ENCODE measurements at places on chromosomes 6 and 20.

- no peak for DNase-seq
These were observed 69.2 kb upstream of the SIRPA start for GRCh38 chr20:1825938-1826445.

- DNase-seq, result no peak
These were observed 136.7 kb upstream of the EEF1E1 start for GRCh38 chr6:8238773-8239683.

DNA sequence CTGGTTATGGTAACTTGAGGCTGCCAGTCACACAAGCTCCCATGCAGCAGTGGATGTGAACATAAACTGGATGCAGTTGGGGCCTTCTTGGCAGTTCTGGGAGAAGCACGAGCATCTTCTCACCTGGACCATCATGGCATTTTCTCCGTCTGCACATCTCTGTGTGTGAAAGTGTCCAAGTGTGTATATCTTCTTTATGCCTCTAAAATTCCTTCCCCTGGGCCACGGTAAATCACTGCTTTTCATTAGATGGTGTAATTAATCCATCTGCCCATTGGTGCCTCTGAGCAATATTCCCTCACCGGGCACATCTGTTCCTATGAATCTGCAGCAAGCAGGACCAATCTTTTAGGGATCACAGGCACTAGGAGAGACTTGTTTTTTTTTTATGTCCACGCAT, 138.0 kb downstream of the MAP3K7 start:
- no peak for DNase-seq

DNA sequence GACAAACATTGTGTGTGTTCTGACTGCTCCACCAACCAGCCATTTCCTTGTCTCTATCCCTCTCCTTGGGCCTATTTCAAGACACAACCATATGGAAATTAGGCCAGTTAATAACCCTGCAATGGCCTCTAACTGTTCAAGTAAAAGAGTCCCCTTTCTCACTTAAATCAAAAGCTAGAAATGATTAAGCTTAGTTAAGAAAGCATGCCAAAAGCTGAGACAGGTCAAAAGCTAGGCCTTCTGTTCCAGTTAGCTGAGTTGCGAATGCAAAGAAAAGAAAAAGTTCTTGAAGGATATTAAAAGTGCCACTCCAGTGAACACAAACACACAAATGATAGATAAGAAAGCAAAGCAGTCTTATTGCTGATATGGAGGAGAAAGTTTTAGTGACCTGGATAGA, 22.5 kb downstream of the SERINC1 start:
- no peak for DNase-seq

- DNase-seq, result no peak
These were observed at the start of gene ENPP3 for GRCh38 chr6:131636880-131637792. Gene ENPP3 (plus strand): TSS chr6:131637302. CDS start chr6:131637385, 83 bp downstream.

DNA sequence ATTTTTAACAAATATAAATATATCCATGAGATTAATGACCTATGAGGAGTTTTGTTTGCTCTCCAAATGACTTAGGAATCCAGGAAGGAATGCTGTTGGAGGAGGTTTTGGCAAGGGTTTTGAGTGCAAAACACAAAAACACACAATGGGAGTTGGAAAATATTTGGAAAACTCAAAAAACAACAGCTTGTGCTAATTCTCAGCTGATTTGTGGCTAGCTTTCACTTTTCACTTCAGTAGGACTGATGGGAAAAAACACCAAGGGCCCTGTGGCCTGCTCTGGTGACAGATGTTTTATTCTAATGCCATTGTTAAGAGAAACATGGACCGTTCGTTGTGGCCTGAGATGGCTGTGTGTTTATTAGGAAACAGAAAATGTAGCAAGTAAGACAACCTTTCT, 113.9 kb downstream of the ALDH8A1 start:
- DNase-seq, result no peak

DNA sequence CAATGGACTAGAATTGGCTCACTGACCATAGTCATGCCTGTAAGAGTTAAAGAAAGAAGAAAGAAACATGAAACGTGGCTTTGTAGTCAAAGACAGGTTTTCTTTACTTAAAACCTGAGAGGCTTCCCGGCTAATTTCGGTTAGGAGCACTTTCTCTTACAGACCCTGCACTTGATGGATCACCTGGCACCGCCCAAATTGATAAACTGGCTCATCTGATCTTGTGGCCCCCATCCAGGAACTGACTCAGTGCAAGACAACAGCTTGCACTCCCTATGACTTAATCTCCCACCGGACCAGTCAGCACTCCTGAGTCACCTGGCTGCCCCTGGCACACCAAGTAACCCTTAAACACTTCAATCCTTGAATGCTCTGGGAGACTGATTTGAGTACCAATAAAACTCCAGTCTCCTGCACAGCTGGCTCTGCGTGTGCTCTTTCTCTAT, 12.3 kb downstream of the TMEM14B start:
- DNase-seq, result no peak

DNA sequence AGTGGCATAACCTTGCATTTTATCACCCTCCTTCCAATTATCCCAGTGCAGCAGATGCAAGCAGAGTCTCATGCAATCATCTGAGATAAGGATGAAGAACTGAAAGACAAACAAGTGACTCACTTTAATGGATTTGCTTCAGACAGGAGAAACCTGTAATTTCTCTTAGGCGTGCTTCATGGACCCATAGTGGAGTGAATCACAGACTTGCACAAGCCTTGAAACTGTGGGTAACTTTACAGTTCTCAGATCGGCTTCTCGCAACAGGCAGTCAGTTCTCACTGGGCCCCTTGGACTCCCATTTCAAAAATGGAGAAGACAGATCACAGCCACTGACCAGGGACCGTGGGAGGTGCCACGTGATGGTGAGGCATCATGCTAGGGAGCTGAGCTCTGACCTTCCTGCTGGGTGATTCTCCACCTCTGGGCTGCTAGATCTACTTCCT, at the start of gene ADGRF4:
ADGRF4 (plus strand) TSS at position 239 of the 446 bp plus-strand sequence. CDS start 8,666 bp downstream, outside the sequence.
- no peak for DNase-seq

GRCh38 chr20:59813126-59813947, 120.1 kb downstream of the SYCP2 start:
- no peak for DNase-seq

- DNase-seq, result no peak
These were observed 158.3 kb downstream of the SYCP2 start for GRCh38 chr20:59774921-59775686.

DNA sequence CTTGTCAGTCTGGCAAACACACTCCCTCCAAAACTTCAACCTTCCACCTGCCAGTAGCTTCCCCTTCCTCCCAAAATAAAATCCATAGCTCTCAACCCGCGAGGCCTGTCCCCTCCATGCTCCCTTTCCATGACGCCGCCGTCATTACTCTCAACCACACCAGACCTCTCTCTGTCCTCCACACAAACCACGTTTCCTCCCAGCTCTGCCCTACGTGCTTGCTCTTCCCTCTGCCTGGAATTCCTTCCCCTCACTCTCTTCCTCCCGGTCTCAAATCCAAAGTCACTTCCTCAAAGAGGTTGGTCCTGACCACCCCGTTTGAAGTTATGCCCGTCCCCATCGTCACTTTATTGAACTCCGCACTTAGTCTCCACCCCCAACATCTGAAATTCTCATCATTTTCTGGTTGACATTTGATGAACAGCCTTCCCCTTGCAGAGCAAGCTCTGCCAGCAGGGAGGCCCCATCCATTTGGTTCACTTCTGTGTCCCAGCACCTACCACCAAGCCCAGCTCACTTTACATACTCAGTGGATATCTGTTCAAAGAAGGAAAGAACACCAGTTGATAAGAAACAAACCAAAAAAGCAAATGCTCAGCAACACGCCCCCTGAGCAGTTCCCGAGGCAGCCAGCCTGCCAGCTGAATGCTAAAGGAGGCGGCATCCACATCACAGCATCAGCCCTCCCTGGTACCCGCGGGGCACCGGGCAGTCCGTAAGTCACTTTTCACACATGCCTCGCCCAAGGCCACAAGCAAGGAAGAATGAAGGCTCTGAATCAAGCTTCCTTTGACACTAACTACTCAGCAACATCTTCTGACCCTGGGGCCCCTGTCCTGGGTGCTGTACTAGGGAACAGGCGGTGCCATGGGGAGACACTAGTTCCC, 125.0 kb downstream of the NFATC2 start:
- no peak for DNase-seq

DNA sequence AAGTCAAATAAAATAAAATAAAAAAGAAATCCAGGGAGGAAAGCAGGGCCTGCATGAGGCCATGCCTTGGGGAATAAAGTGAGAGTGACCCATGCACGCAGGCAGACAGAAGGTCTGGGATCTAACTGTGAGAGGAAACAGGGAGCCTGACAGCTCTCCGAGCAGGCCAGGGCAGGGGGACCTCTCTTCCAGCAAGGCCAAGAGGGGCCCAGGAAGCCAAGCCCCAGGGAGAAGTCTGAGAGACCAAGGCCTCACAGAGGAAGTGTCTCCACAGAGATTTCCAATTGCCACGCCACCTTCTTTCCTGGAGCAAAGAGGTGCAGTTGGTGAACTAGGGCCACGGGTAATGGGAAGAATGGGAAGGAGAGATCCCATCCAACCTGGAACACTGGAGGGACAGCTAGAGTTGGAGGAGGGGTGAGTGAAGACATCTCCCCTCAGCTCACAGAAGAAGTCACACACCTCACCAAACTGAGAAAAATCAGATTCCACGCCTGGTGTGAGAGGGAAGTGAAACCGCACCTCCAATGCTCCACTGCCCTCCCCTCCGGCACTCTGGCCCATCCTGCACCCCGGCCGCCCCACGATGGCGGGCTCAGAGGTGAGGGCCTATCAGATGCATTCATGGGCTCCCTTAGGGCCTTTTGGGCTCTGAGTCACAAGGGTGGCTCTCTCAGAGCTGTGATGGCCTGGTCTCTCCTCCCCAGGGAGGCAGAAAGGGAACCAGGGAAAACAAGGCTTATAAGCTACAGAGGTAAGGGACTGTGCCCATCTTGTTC, 25.1 kb upstream of the TAF8 start:
- no peak for DNase-seq

DNA sequence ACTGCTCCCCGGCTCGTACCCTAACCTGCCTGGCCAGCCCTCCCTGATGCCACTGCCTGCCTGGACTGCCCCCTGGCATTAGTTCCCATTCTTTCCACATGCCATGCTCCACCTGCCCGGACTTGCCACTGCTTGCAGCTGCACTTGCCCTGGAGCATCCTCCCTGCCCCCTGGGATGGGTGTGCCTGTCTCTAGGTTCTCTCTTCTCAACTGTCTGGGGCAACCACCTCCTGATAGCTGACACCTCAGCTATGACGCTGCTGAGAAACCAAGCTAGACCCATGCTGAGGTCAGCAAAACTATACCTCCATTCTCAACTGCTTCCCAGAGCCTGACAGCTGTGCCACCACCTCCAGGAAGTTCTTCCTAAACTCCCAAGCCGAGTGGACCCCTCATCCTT, 72.1 kb downstream of the PERP start:
- no peak for DNase-seq

- no peak for DNase-seq
These were observed 839.4 kb downstream of the MAFB start for GRCh38 chr20:39849664-39850063.

DNA sequence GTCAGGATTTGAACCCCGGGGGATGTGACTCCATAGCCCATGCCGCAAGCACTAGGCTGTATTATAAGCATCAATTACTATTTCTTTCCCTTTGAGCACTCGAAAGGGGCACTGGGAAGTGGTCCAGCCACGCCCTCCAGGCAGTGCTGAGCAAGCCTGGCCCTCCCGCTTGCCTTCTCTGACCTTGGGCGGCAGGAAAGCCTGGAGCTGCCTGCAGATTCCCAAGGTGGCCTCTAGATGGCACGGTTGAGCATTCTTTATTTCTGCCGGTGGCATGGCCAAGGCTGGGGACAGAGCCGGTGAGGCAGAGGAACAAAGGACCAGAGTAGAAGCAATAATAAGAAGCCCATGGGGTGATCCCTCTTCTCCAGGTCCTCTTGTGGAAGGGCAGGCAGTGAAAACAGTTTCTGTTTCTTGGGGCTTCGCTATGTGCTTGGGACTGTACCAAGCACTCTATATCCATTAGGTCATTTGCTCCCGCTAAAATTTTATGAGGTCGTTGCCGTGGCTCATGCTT, 32.0 kb downstream of the ARHGAP40 start:
- DNase-seq, result peak; percentile 45

DNA sequence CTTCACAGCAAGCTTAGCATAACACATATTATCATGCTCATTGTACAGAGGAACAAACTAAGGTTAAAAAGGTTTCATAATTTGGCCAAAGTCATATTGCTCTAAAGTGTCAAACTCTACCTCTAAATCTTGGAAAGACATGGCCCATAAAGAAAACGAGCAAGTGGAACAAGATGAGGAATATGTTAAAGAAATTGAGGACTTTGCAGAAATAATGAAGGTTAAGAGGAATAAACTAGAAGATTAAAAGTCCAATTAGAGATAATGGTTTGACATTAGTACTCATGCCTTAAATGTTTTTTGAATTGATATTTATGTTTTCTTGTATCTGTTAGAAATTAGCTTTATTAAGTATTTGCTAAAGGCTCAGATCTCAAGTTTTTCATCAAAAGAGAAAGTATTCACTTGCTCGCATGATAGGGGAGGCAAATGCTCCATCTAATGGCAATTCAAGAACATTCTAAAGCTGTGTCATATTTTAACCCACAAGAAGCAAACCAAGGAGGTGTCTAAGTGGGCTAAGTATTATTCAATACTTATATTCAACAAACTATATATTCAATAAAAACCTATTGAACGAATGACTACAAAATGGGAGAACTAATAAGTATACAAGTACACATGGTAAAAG, 192.9 kb upstream of the SPTLC3 start:
- no peak for DNase-seq

- peak; percentile 20 for DNase-seq
These were observed 62.9 kb upstream of the HBS1L start for GRCh38 chr6:135117413-135117968.

- no peak for DNase-seq
These were observed 13.4 kb upstream of the IP6K3 start for GRCh38 chr6:33759887-33760629.

DNA sequence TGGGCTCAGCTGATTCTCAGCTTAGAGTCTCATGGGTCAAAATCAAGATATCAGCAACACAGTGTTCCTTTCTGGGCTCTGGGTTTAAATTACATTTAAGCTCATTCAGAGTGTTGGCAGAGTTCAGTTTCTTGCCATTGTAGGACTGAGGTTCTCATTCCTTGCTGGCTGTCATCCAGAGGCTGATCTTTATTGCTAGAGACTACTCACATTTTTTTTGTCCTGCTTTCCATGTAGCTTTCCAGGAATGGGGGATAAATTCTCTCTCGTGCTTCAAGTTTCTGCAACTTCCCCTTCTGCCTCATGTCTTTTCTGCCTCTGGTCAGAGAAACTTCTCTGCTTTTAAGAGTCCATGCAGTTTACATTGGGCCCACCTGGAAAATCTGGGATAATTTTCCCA, 86.9 kb downstream of the RFX6 start:
- DNase-seq, result no peak

DNA sequence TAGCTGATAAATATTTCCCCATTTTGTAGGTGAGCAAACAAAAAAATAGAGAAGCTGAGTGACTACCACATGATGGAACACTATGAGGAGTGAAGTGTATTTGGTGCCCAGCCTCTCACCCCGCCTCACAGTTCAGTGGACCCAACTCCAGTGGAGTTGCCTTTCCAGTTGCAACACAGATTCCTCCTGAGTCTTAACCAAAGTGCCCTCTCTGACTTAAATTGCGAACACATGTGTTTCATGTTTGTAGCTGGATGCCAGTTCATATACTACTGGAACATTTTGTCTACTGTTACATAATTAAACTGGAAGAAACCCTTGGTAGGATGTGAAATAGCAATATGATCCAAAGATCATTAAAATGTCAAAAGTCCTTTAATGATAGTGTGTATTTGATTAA, 448.9 kb downstream of the COL12A1 start:
- DNase-seq, result no peak

Data from CD4-positive, alpha-beta T cell treated with Interleukin-6 at 100 ng/mL for 8 hours (primary cell).